ENCODE measurements at places on chromosomes 4 and X.
A peak's percentile ranks its signal among the peaks of the same experiment; 100 is the strongest.

GRCh38 chr4:184825896-184826690 is at the start of gene ACSL1:
ACSL1 (minus strand) TSS chr4:184825968; CDS start chr4:184803514, 22,454 bp downstream.
- DNase-seq: peak; percentile 78

DNA sequence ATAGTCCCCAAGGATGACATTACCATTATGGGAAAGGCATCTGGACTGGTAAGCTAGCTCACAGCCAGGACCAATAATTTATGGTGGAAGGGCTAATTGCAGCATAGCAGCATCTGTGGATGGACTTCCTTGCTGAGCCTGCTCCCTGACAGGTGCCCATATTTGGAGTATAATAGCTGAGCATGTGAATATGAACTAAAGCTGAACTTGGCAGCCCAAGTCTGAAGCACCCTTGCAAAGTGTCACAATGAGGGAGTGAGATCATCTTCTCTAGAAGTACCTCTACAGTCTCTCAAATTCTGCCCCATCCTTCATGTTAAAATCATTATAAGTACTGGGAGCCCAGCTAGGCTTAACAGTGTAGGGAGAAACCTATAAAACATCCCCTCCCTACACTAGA is 128.2 kb upstream of the INPP4B start:
- DNase-seq: no peak

GRCh38 chr4:94976371-94977011 is 218.7 kb downstream of the BMPR1B start:
- no peak for DNase-seq

- peak; percentile 30 for DNase-seq
These were observed 5.6 kb upstream of the PCDH7 start for GRCh38 chr4:30714408-30715031.

- DNase-seq: no peak
These were observed 70.1 kb upstream of the HCCS start for GRCh38 chrX:11040996-11041395.

DNA sequence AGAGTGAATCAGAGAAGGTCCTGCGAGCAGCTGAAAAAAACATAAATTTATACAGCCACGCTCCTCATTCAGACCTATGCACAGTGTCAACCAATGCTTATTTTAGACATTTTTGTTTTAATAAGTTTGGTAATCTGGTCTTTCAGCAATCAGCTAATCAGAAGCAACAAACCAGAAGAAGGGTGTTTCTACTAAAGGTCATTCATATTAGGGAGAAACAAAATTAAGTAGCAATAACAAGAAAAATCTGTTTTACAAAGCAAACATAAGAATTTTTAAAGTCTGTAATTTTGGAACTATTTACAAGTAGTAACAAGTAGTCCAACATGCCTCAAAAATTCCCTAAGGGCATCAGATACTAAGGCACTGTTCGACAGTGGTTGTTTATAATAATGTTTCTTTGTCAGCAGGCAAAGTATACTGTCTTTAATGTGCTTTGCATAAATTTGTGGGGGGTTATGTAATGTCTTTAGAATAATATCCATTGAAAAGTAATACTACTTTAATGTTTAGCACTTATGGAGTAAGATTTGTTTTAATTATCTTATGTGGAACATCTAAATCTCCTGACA is 82.8 kb downstream of the PHOX2B start:
- DNase-seq: no peak

DNA sequence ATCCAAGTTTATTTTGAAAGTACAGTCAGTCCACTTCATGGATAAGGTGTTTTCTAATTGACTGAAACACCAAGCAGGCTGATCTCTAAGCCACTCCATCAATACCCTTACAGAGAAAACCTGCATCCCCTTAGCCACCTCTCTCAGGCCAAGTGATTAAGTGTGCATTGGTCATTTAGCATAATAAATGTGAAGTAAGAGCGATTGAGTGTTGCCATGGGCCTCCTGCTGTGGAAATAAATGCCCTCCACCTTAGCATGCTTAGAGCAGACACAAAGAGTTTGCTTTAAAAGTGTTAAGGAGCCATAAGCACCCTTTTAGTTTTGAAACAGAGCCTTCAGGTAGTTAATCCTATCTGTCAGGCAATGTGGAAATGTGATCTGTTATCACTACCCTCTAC is 386.5 kb downstream of the GPAT3 start:
- DNase-seq: no peak

DNA sequence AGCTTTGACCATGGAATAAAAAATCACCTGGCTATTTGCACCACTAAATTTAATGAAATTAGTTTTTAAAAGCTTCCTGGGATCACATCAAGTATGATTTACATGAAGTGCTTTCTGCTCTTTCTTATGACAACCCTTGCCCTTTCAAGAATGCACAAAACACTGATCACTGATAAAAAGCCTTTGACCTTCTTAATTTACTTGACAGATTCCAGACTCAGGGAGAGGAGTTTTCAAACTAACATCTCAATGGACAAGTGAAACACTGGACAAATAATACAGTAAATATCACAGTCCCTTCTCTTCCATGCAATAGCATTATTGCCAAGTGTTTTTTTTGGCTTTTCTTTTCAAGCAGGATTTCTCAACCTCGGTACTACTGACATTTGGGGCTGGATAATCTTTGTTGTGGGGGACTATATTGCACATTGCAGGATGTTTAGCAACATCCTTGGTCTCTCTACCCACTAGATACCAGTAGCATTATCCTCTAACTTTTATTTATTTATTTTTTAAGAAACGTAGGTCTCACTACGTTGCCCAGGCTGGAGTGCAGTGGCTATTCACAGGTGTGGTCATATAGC is 86.3 kb downstream of the ZNF827 start:
- no peak for DNase-seq

DNA sequence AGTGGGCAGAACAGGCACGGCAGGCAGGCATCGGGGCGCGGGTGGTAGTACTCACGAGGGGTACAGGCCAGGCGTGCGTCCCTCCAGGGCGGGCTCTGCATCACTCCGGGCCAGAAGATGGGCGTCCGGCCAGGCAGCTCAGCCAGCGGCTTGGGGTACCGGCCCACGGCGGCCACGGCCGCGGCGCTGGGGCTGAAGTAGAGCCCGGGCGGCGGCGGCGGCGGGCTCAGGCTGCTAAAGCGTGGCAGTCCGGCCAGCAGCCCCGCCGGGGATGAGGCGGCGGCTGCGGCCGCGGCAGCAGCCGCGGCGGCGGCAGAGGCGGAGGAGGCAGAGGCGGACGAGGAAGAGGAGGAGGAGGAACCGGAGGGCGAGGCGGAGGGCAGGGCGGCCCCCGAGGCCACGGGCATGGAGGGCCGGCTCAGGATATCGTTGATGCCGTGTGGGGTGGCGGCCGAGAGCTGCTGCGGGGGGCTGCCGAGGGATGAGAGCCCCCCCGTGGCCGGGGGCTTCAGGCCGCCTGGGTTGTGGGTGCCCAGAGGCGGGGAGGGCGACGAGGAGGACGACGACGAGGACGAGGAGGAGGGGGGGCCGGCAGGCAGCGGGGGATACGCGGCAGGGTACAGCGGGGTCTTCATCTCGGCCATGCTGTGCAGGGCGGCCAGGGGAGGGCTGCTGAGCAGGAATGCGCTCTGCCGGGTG is 1.4 kb downstream of the NKX6-1 start:
- DNase-seq: peak; percentile 16

DNA sequence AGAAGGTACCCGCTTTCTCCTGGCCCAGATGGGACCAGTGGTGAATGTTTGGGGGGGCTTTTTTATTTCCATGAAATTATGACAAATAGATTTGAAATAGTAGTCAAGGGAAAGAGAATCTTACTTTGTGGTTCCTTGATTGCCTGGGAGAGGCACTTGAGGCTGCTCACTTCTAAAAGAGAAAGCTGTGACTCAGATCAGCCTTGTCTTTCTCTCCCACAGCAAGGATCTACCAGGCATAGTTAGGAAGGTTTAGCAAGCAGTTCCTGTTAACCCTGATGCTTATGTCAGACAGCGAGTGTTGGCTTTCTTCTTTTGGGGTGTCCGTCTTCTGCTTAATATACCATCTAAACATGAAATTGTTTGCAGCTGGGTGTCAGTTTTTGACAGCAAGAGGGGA is 114.5 kb downstream of the TSPAN7 start:
- DNase-seq: no peak

- DNase-seq: no peak
These were observed 126.7 kb upstream of the EDNRA start for GRCh38 chr4:147354237-147354636.

DNA sequence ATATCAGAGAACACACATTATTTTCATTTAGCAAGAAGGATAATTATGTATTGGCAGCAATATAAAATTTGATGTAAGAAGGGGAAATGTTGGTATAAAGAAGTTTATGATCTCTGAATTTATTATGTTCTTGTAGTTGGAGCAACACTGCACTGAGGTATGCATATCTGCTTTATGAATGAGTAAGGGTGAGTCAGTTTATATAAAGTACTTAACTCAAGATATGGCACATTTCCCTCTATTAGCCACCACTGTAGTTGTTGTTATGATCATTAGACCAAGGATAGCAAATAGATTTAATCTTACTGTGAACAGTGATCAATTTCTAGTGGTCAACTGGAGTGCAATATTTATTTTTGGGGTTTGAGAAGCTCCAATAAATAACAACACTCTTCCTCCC is 66.6 kb downstream of the SNX25 start:
- DNase-seq: no peak

- no peak for DNase-seq
These were observed 29.7 kb downstream of the MANBA start for GRCh38 chr4:102730968-102731533.

DNA sequence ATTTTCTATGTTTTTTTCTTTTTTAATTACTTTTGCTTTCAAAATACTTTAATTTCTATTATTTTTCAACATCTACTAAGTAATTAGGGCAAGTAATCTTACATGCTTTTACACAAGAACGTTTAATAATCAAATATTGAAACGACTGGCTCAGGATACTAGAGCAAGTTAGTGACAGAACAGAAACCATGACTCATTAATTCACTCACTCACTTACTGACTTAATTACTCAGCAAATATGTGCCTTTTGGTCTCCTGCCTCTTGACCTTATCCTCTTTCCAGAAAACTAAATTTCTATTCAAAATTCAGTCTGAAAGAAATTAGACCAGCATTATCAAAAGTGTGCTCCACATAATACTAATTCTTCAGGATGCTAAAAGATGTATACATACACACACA is 314.9 kb upstream of the TEX13C start:
- DNase-seq: no peak

- no peak for DNase-seq
These were observed 82.2 kb downstream of the SLC9A7 start for GRCh38 chrX:46676399-46677356.

DNA sequence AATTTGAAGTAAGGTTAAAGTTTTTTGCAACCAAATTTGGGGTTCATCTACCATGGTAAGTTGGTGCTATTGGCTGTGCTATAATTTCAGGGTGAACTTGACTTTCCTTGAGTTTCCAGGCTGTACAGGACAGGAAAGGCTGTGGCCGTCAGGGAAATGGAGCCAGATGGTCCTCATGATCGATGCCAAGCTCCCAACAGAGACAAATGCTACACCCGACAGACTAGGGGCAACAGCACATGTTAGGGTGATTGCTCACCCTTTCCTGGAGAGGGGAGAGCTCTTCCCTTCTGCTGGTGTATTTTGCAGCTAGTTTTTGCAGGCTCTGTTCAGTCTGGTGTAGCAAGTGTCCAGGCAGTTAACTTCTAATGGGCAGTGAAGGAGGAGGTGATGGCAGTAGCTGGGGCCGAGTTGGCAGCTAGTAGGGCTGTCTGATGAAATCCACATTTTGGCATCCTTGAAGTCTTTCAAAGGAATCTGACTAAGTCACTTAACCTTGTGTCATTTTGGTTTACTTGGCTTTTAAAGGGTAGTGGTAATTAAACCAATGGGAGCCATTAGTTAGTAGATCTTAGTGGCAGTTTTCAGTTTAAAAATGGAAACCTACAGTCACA is 47.8 kb downstream of the GAB1 start:
- no peak for DNase-seq

DNA sequence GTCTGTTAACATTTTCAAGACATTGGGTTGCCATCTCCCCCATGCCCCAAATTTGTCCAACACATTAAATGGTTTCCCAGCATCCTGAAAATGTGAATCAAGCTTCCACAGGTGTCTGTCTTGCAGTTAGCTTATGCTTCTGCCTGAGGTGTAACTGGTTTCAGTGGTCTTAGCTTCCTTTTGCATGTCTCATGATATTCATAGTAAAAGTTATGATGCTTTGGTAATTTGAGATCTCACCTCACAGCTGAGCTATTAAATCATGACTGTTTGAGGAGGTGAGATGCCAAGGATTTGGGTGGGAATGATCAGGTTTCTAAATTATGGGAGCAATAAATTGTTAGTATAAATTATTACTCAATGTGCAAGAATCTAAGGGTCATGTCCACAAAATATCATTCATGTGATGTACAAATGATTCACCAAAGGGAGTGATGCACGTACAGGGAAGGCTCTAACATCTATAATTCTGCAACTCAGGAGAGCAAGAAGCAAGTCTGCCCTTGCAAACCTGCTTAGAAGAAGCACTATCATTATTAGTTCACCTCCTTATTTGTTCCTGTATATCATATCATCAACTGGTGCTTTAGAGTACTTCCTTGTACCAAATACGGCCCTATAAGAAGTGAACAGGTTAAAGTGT is 17.1 kb upstream of the RAI2 start:
- DNase-seq: no peak

GRCh38 chr4:101865501-101866062 is 75.1 kb downstream of the BANK1 start:
- DNase-seq: no peak

- no peak for DNase-seq
These were observed 28.5 kb downstream of the SRPX start for GRCh38 chrX:38192007-38192810.

DNA sequence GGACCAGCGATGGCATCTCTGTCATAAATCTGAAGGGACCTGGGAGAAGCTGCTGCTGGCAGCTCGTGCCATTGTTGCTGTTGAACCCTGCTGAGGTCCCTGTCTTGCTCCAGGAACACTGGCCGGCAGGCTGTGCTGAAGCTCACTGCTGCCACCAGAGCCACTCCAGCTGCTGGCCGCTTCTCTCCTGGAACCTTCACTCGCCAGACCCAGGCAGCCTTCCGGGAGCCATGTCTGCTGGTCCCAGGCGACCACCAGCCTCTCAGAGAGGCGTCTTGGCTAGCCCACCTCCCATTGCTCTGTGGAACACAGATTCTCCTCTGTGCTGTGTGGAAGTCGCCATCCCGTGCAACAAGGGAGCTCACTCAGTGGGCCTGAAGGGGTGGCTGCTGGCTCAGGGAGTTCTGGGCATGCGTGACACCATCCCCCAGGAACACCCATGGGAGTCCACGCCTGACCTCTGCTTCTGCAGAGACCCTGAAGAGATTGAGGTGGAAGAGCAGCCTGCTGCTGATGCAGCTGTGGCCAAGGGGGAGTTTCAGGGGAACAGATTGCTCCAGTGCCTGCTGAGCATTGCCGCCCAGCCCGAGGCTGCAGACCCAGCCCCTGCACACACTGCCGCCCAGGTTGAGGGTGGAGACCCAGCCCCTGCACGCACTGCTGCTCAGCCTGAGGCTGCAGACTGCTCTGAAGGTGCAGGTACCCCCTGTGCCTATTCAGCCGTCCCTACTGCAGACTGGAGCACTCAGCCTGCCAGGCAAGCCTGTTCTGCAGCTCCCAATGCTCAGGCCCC is 33.1 kb upstream of the CYP4V2 start:
- no peak for DNase-seq

DNA sequence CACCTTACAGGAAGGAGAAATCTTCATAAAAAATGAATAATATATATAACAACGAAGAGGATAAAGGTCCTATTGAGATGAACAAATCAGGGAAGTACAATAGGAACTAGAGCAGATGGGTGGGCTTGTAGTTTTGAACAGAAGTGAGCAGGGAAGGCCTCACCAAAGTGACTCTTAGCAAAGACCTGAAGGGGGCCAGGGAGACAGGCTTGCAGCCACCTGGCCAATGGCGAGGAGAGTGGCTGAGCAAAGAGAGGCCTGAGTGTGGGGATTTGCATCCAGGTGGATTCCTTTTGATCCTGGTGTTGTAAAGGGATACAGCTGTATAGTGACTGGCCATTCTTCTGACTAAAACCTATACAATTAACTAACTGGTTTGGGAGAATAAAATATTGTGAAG is 354.1 kb downstream of the CAMK2D start:
- no peak for DNase-seq
